ENCODE measurements at places on chromosomes 12 and 14. TPM values are rescaled to one million over a fixed set of nuclear protein-coding genes. Genes with fewer than 3 reads are reported as not detected.

DNA sequence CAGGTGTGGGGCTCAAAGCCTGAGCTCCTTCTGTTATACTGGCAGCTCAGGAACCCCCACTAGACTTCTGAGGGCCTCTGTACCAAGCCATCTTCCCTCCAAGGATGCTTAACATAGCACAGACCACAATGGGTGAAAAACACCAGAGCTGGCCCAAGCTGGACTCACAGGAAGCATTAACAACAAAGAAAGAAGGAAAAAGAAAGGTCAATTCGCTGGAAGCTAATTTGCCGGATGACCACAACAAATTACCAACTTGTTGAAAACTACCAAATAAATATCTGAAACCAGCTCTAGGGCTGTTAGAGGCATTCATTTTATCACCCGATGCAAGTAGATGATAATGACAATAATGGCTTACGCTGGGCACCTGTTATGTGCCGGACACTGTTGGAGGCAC lies 48.7 kb downstream of the RBM19 start:
- H3K4me3 ChIP-seq, result no peak overlapping the region
- H3K27ac ChIP-seq, result no peak overlapping the region
- no peaks in the 10 kb centered on the region for H3K27me3 ChIP-seq
- H3K4me1 ChIP-seq, result no peaks in the 10 kb centered on the region
- peaks cover 71% of the 10 kb centered on the region for H3K36me3 ChIP-seq
- DNase-seq, result no peak

DNA sequence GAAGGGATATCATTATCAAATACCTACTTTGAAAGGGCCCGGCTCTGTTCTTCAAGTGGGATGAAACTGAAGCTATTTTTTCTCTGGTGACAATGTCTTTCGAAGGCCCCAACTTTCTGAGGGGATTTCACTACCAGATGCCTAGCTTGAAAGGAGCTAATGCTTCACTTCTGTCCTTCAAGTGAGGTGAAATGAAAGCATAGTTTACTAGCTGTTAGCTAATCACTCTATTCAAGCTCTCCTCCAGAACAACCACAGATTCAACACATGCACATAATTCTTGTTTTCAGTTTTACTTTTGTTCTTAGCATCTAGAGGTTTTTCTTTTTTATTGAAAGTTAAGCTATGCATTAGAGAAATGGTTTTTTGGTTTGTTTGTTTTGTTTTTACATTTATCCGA lies 571.4 kb downstream of the NOVA1 start:
- H3K4me1 ChIP-seq, result no peaks in the 10 kb centered on the region
- H3K4me3 ChIP-seq, result no peak overlapping the region
- H3K27me3 ChIP-seq, result no peaks in the 10 kb centered on the region
- H3K27ac ChIP-seq, result no peak overlapping the region

DNA sequence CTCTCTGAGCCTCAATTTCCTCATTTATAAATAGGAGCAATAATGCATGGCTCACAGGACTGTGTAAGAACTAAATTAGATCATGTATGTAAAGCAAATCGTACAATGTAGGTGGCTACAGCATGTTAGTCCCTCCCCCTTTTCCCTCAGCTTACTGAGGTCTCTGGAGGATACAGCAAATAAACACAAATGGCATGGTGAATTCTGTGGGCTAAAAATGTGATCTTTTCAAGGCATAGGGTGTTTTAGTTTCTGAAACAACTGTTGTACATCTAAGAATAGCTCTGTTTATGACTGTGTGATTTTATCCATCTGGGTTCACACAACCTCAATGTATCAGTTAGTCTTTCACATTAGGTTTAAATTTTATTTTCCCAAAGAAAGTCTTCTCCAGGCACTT lies 121.2 kb upstream of the PLEKHG7 start:
- H3K27me3 ChIP-seq, result no peaks in the 10 kb centered on the region
- H3K36me3 ChIP-seq, result no peaks in the 10 kb centered on the region
- H3K27ac ChIP-seq, result no peak overlapping the region
- no peak for DNase-seq

The AHNAK2 gene
- not detected for total RNA-seq

GRCh38 chr12:78863482-78864402 lies 832 bp upstream of the SYT1 start:
- no peak overlapping the region for H3K4me3 ChIP-seq
- no peaks in the 10 kb centered on the region for H3K27me3 ChIP-seq
- no peak overlapping the region for H3K27ac ChIP-seq
- H3K4me1 ChIP-seq, result no peaks in the 10 kb centered on the region
- H3K36me3 ChIP-seq, result no peaks in the 10 kb centered on the region
- no peak for DNase-seq

DNA sequence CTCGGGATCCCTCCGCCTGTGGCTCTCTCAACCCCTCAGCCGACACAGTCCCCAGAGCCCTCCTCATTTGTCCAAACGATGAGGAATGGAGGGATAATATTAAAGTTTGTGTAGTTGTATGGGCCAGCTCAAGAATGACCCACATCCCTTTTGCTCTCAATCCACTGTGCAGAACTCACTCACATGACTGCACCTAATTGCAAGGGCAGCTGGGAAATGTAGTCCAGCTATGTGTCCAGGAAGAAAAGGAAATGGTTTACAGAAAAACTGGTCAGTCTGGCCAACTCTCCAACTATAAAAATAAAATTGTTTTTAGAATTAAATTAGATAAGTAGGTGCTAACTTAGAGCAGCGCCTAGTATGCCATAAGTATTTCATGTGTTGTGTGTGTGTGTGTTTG lies 66.6 kb downstream of the GALNT8 start:
- H3K4me1 ChIP-seq, result no peaks in the 10 kb centered on the region
- DNase-seq, result no peak
- no peak overlapping the region for H3K4me3 ChIP-seq
- no peak overlapping the region for H3K27ac ChIP-seq
- H3K36me3 ChIP-seq, result no peaks in the 10 kb centered on the region

The PLBD1 gene
- not detected for total RNA-seq

DNA sequence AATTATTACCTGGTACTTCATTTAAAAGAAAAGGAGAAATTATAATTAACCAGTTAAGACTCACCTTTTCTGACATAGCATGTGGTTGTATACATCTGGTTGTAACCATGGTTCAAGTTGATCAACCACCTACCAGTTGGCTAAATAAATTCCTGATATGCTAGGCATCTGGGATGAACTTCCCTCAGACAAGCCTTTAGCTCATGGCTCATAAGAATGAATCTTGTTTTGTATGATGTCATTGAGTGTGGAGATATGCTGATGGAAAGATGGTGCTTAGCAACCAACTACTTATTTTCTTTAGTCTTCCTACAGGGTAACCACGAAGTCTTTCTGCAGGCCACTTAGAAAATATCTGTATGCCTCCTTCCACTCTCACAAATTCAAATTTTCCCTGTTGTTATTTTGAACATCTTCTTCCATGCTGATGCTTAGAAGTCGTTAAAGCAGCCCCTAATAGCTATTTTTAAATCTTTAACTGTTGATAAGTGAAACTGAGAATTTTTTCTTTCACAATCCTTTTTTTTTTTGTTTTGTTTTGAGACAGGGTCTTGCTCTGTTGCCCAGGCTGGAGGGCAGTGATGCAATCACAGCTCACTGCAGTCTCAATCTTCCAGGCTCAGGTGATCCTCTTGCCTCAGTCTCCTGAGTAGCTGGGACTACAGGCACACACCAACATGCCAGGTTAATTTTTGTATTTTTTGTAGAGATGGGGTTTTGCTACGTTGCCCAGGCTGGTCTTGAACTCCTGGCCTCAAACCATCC lies 51.9 kb upstream of the PTHLH start:
- H3K27ac ChIP-seq, result no peak overlapping the region
- no peaks in the 10 kb centered on the region for H3K36me3 ChIP-seq
- H3K4me3 ChIP-seq, result no peak overlapping the region
- H3K4me1 ChIP-seq, result no peaks in the 10 kb centered on the region
- DNase-seq, result no peak

Data from CD4-positive, CD25-positive, alpha-beta regulatory T cell (primary cell).